Bronchial smooth muscle cell (primary cell): ENCODE measurements at places on chromosomes 11 and 22. TPM values are rescaled to one million over a fixed set of nuclear protein-coding genes. Genes with fewer than 3 reads are reported as not detected.

DRD2 gene
- total RNA-seq, result 0.32 and 0.34 TPM in 2 replicates

LRRC56 gene
- total RNA-seq, result 0.95 and 1.0 TPM in 2 replicates

HBG2 gene
- total RNA-seq, result 0.32 TPM in 1 of 2 replicates, not detected in the other

TNNI2 gene
- not detected in 2 replicates for total RNA-seq

YAP1 gene
- total RNA-seq, result 115 and 123 TPM in 2 replicates

OR52N4 gene
- 0.17 TPM in 1 of 2 replicates, not detected in the other for total RNA-seq

ZP1 gene
- 0.32 TPM in 1 of 2 replicates, not detected in the other for total RNA-seq

SCGB1D2 gene
- not detected in 2 replicates for total RNA-seq

SPDYC gene
- not detected in 2 replicates for total RNA-seq

CASP5 gene
- total RNA-seq, result under 0.01 TPM in 1 of 2 replicates, not detected in the other

FOSL1 gene
- total RNA-seq, result 1.7 and 3.9 TPM in 2 replicates

USP2 gene
- not detected in 2 replicates for total RNA-seq

SLC29A2 gene
- 0.17 and 0.47 TPM in 2 replicates for total RNA-seq

MS4A1 gene
- total RNA-seq, result not detected in 2 replicates

CDKN1C gene
- 23.2 and 98.4 TPM in 2 replicates for total RNA-seq

APOBEC3C gene
- total RNA-seq, result 7.6 and 14.0 TPM in 2 replicates

TSPAN4 gene
- 130 and 162 TPM in 2 replicates for total RNA-seq

CDCA5 gene
- total RNA-seq, result 0.34 and 1.6 TPM in 2 replicates

IFITM1 gene
- 20.1 and 20.8 TPM in 2 replicates for total RNA-seq

TEX54 gene
- total RNA-seq, result not detected in 2 replicates

ANGPTL5 gene
- 0.34 and 0.63 TPM in 2 replicates for total RNA-seq
